ENCODE measurements at places on chromosomes 16 and 17. TPM values are rescaled to one million over a fixed set of nuclear protein-coding genes. Genes with fewer than 3 reads are reported as not detected.

Gene ZSWIM7
- 41.6 TPM for total RNA-seq

- no peak for DNase-seq
Measured at GRCh38 chr17:7888184-7888920, at the start of gene CHD3. Gene CHD3, plus strand, starts transcription at chr17:7888789. Its CDS starts 212 bp downstream, at chr17:7889001.

DNA sequence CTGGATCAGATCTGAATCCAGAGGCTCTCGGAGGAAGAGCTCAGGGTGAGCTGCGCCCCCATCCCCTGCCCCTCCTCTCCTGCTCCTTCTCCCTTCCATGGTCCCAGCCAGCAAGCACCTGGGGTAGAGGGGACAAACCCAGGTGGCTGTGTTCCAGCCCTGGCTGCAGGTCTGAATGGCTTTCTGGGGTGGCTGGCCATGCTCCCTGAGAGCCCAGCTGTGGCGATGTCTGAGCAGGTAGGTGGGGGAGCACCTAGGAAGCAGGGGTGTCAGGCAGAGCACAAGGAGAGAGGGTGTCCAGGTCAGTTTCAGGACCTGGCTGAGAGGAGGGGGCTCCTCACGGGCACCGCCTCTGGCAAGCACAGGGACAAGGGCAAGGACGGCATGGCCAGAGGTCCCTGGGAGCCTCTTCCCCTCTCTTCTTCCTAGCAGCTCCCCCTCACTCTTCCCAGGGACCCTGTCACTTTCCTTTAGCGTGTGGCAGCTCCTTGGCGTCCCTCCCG, 310.0 kb downstream of the SEC14L1 start:
- no peak for DNase-seq

DNA sequence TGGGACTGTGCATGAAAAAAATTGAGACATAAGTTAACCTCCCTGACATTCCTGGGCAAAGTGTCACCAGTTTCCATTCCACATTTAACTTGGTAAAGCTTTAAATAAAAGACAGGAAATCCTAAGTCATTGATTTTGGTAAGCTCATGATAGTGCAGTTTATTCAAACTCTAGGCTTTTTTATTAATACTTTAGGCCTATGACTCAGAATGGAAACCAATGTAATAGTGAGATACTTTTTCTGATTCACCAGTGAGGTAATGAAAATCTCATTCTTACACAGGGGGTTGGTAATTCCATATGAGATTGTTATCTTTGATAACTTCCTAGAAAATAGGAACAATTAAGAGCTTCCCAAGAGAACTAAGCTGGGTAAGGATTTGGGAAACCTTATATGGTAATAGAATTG, 91.1 kb downstream of the NLK start:
- peak; percentile 14 for DNase-seq

GRCh38 chr17:43398724-43399595, at the start of gene ARL4D:
Gene ARL4D, plus strand, starts transcription at chr17:43398993. Its CDS starts 740 bp downstream, at chr17:43399733.
- no peak for DNase-seq

DNA sequence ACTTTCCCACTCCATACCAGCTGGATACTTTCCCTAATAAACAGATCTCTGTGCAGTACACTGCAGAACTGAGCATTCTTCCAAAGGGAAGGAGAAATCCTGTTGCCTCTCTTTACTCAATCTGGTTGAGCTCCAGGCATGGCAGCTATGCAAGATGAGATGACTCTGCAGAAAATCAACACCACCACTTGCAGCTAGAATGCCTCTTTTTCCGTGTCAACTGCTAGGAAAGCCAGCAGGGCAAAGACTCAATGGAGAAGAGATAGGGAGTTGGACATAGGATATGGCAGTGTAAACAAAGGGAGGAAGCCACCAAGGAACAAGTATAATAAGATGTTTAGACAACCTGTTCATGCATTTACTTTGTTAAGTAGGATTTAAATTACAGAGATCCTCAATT, 40.4 kb upstream of the CORO6 start:
- DNase-seq, result no peak

DNA sequence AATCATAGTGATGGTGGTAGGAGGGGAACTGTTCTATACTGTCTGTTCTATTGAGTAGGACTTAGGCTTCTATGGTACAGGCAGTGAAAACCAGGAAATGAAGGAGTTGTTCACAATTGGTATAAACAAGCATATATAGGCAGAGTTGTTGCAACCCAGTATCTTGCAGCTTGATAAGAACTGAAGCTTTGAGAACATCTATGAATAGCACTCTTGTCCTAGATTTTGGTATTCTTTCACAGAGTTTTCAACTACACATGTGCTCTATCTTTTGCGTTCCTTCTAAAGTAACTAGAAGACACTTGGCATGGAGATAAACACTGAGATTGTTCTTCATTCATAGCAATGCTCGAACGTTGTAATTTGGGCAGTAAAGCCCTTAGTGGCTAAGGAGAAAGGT, 91.8 kb downstream of the KCNJ2 start:
- no peak for DNase-seq

Gene CHST5
- total RNA-seq, result not detected

DNA sequence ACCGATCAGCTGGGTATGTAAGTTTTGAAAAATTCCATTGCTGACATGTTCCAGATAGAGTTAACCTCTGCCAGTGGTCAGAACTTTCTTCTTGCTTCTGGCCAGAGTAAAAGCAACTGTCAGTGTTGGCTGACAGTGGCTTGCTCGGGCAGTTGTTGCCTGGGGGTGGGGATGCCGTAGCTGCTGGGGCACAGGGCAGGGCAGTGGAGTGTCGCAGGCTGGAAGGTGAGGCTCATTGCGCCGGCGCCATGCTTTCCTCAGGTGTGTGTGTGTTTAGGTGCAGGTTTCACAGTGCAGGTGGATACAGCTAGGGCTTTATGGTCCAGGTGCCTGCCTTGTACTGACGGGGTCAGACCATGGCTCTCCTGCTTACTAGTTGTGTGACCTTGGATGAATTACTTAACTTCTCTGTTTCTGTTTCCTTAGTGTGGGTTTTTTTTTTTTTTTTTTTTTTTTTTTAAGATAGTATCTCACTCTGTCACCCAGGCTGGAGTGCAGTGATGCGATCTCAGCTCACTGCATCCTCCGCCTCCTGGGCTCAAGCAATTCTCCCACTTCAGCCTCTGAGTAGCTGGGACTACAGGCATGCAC, 156.4 kb downstream of the SNX29 start:
- no peak for DNase-seq

DNA sequence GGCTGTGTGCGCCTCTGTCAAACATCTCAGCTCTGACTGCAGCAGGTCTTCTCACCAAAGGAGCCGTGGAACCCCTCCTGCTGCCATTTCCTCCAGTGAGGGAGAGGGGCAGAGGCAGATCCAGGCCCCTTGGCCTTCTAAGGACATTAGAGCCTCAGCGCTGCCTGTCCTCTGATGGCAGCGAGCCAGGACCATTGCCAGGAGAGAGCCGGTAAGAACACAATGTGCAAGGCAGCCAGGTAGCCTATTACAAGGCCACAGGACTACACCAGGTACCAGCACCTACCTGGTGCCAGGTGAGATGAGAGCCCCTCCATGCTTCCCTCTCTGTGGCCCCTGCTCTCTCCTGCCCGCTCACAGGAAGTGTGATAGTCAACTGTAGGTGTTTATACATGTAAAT, 11.0 kb downstream of the LRRC75A start:
- no peak for DNase-seq

DNA sequence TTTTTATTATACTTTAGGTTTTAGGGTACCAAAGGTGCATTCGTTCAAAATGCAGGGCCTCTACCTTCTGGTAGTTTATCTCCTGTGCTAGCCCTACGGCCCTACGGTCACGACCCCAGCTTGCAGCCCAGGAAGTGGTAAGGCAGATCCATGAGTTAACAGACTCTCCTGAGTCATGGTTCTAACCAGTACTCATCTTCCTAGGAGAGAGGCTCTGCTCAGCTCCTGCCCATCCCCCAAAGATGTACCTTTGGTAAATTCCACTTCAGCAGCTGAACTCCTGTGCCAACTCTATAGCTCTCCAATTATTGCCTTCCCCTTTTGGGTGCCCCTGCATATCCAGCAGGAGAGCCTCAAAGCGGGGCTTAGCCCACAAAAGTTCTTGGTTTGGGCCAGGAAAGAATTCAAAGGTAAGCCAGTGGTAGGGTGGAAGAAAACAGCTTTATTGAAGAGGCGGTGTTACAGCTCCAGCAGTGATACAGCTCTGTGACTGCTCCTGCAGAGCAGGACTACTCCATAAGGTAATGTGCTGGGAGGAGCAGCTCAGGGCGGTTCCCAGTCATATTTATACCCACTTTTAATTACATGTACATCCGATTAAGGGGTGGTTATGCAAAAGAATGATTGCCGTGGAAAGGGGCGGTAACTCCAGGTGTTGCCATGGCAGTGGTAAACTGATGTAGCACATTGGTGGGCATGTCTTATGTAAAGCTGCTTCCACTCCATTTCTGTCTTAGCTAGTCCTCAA, 241.4 kb downstream of the PMP22 start:
- DNase-seq, result no peak

DNA sequence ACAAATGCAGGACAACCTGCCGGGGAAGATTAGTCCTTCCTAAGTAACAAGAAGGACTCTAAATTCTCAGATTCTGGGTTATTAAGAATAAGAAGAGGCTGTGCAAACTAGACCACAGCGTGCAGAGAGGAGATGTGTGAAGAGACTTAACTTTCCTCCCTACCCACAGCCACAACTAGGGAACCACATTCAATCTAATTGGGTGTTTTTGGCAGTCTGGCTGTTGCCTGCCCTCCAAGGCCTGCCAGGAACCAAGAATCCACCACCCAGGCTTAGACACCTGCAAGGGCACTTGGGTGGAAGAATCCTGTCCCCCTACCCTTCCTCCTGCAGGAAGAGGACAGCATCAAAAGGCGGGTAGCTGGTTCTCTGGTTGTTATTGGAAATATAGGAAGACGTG, 202.0 kb downstream of the PARN start:
- DNase-seq, result no peak

GRCh38 chr17:48841395-48841831, 10.6 kb downstream of the CALCOCO2 start:
- no peak for DNase-seq

Gene FAM171A2
- 16.3 TPM for total RNA-seq

- DNase-seq, result no peak
Measured at GRCh38 chr16:3118846-3119245, 6.5 kb downstream of the ZNF205 start.

GRCh38 chr17:29615492-29616299, 7.0 kb downstream of the CORO6 start:
- no peak for DNase-seq

Gene SCNN1B
- total RNA-seq, result not detected

DNA sequence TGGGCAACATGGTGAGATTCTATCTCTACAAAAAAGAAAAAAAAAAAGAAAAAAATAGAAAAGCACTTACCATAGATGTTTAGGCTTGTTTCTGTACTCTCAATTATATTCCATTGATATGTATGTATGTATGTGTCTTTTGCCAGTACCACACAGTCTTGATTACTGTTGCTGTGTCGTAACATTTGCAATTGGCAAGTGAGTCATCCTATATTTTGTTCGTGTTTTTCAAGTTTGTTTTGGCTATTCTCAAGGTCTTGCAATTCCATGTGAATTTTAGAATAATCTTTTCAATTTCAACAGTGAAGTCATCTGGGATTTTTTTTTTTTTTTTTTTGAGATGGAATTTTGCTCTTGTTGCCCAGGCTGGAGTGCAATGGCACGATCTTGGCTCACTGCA, 19.3 kb downstream of the SPECC1 start:
- no peak for DNase-seq

DNA sequence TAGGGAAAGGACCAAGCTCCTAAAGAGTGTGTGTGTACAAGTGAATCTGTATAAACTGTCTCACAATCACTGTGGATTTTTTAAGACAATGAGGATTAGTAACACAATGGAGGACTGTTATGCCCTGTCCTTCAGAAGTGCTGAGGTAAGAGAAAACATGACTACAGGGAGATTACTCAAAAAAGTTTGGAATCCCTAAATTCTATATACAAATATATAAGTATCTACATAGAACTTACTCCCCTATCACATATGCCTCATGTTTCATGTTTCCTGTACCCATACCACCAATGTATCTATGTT, 81.9 kb downstream of the STH start:
- no peak for DNase-seq

Gene KRTAP9-4
- total RNA-seq, result not detected

Gene TMEM220
- total RNA-seq, result 9.0 TPM

Gene FOXJ1
- total RNA-seq, result 3.0 TPM

- DNase-seq, result no peak
Measured at GRCh38 chr17:76273445-76274111, 8.4 kb downstream of the UBALD2 start.

Gene ABCC11
- not detected for total RNA-seq

DNA sequence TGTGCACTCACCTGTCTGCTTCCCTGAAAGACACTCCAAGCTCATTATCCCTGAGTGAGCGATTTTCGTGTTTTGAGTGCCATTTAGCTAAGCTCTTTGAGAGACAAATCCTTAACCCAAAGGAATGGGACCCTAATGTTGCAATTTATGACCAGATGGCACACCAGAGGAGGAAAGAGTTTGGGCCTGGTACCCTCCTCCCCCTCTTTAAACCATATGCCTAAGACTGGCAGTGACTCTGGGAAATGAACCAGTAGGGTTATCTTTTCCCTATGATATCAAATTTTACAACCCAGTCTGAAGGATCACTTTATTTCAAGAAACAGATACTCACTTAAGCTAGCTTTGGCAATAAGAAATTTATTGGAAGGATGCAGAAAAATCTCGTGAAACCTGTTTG, 550.4 kb downstream of the TOX3 start:
- DNase-seq, result no peak

- no peak for DNase-seq
Measured at GRCh38 chr17:15492791-15493692, 25.6 kb upstream of the CDRT4 start.

DNA sequence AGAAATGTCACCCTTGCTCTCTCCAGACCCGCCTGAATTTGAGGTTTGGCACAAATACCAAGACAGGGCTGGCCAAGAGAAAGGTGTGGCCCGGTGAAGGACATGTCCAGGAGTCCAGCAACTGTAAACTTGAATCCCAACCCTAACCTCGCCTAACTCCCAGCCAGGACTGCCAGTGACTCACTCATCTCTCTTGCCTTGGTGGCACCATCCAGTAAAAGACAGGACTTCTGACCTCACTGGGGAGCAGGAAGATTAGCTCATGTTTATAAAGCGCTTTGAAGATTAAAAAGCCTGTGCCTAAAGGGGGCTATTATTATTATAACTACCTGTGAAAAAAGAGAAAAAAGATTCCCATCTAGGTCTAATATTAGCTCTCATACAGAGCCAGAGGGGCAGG, 335.3 kb downstream of the SOX9 start:
- peak; percentile 51 for DNase-seq

DNA sequence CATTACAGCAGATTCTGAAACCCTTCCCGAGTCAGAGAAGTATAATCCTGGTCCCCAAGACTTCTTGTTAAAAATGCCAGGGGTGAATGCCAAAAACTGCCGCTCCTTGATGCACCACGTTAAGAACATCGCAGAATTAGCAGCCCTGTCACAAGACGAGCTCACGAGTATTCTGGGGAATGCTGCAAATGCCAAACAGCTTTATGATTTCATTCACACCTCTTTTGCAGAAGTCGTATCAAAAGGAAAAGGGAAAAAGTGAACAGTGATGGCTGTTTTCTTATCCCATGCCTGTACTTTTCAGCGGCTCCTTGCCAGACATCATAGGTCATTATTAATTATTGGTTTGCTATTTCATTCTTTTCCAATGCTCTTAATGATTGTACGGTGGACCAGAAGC, 28.1 kb downstream of the ERCC4 start:
- DNase-seq, result no peak
